Fibroblast of skin of right biceps (primary cell): ENCODE measurements at places on chromosomes 1 and 21.

DNA sequence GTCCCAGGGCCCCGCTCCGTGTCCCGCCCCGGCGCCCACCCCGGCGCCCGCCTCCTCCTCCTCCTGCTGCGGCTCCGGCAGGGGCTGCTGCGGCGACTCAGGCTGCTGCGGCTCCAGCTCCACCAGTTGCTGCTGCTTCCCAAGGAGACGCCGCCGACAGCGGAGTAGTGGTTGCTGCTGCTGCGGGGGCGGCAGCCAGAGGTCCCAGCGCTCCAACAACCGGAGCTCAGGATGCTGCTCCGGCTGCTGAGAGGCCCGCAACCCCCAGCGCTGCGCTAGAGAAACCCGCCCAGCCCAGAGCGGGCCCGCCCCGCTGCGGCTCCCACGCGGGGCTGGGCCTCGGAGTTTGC is 1.1 kb downstream of the CRCT1 start:
- DNase-seq: no peak

DNA sequence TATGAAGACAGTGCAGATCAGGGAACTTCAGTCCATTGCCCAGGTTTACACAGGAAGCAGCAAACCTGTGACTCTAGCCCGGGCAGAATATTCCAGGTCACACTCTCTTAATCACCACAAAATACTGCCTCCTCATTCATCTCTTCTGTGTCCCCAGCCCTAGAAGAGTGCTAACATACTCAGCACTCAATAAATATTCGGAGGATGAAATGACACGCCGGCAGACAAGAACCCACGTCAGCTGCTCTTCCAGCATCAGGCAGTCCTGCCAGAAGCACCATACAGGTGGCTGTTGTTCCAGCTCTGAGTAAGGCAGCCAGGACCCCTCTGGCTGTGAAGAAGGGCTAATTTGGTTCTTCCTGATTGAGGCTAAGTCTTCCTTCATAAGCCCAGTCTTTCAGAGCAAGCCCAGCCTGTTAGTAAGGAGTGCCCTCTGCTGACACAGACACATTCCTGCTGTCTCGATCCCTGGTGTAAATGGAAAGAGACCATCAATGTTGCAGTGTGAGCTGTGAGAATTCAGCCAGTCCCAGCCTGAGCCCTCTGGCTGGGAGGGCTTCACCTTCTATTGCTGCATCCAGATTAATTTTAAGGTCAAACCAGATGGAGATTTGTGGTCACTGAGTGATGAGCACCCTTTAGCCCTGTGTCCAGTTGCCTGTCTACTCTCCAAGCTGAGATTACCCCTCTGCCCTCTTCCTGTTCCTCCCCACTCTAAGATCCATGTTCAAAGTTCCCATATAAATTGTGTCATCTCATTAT is 45.0 kb upstream of the KIRREL1 start:
- peak; percentile 37 for DNase-seq

DNA sequence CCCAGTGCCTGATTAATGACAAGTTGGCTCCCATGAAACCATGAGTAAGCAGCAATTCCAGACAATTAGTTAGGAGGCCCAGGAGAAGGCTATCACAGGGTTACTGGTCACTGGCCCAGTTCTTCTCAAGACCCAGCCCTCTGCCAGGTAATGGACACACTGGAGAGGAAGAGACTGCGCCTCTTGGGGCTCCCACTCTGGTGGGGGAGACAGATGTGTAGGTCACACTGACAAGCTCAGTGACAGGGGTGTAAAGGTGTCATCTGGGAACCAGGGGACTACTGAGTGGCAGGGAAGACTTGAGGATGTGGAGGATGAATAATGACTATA is 4.9 kb downstream of the HPCA start:
- no peak for DNase-seq

GRCh38 chr1:27033043-27033746 is 20.5 kb upstream of the TENT5B start:
- DNase-seq: no peak

DNA sequence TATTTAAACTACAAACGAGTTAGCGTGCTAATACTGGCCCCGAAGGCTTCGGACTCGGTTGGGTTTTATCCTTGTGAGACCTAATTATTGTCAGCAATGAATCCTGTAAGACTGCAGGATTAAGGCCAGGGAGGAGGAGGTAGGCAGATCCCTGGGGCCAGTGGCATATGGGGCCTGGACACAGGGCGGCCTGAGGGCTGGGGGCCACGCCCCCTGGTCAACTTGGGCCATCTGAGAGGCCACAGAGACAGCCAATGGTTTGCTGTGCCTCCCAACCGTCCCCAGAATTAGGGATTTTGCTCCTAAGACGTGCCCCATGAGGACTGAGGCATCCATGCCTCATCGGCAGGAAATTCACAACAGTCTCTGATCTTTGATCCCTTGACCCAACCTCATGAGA is 31.1 kb upstream of the DISP3 start:
- no peak for DNase-seq

DNA sequence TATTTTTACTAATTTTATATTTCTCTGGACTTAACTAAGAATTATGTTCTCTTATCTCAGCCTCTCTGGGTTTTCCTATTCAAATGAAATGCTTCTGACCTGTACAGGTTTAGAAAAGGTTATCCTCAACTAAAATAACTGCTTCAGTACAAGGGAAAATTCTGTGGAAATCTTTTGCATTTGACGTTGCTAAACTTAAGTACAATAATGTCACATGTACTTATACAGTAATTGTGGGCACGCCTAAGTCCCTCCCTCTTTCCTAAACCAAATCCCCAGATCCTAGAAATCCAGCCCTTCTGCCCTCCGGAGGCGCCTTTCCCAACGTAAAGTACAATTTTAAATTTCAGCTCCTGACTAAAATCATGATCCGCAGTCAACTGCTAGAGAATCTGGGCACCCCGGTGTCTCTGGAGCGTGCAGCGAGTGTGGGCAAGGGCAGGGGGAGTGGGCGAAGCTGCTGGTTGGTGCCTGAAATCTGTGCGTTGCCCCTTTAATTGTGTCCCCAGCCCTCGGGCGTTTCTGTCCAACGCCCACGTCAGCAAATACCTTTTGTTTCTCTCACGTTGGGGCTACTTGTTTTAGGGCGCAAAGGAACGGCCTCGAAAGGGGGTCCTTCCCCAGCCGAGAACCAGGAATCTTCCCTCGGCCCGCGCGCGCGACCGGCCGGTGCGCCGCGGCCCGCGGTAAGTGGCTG is at the start of gene ZBTB8A:
Gene ZBTB8A, plus strand, starts transcription at position 541 of the 697 bp plus-strand sequence. CDS start 53,505 bp downstream, outside the sequence.
- DNase-seq: peak; percentile 65

DNA sequence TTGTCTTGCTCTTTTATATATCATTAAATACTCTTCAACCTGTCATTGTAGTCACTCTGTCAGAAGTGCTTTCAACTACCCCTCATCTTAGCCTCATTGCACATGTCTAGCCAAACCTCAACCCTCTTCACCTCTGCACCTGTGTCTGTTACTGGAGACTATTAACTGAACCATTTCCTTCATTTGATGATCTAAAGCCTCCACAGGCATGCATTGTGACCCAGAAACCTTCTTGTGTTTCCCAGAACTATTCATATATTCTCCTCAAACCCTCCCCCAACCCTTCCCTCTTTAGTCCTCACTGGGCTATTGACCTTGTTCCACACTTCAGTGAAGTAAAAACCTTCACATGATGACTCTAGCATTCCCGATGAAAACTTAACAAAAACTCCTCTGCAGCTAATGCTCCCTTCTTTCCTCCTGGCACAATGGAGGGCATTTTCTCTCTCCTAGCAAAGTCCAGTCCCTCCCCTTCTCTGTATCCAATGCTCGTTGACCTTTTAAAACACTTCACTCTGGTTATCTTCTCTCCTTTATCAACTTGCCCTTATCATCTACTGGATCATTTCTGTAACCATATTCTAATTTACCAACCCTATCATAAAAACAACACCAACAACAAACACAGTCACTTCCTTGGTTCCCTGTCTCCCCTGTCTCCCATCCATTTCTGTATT is 86.1 kb downstream of the BACH1 start:
- DNase-seq: no peak

DNA sequence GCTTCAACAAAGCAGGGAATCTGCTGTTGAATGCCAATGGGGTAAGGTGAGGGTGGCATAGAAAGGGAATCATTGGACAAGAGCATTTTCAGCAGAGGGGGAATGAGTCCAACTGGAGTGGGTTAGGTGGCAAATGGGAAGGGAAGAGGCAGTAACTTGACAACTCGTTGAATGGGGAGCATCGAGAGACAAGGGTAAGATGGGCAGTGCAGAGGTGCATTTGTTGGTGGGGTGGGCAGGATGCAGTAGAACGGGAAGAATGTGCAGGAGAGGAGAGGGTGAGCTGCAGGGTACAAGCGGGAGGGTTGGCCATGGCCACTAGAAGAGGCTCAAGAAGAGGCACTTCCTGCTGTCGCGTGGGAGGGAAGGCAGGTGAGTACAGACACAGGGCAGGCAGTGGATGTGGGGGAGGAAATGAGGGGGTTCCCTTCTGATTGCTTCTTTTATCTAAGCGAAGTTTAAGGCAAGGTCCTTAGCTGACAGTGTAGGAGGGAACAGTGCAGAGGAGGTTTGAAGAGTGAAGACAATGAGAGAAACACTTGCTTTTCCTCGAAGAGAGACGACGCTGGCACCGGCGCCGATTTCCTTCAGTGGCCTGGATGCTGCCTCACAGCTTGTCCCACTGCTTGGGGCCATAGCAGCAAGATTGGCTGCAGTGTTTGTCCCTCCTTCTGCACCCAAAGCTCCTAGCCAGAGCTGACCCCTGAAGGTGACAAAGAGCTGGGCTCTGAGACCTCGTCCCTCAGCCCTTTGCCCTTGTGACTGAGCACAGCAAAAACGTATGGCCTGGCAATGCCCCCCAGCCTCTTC is 3.2 kb upstream of the IKBKE start:
- DNase-seq: no peak

DNA sequence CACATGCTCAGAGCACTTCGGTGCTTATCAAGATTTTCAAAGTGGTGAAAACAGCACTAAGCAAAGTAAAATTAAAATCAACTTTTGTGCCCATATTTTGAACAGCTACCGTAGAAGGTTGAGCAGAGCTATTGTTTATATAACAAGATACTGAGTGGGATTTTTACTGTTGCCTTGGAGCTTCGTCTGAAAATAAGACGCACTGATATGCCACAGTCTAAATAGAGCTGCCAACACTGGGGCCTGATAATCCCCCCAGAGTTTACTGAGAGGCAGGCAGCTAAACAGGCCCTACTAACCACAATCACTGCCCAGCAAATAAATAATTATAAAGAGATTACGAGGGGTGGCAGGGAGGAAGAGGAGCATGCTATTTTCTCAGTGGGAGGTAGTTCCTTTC is 650 bp upstream of the CCDC190 start:
- DNase-seq: no peak

GRCh38 chr1:198072177-198072576 is 84.6 kb upstream of the NEK7 start:
- DNase-seq: no peak

GRCh38 chr1:222547944-222548671 is at the start of gene HHIPL2:
HHIPL2 (minus strand) TSS chr1:222548104; CDS start chr1:222548044, 60 bp downstream.
- peak; percentile 21 for DNase-seq

DNA sequence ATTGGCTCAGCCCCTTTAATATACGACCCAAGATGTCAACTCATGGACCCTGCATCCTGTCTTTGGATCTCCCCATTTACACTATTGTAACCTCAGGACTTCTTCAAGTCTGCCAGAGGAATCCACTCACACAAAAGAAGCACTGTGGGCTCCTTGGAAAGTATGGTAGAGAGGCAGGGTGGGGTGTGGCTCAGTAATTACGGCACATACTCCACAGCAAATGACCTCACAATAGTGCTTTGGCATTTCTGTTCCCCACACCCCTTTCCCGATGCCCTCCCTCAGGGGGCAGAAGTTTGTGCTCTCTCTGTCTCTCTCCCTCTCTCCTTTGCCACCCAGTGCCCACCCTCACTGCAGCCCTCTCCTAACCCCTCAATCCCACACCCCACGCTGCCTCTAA is 27.8 kb upstream of the IFNAR2 start:
- no peak for DNase-seq

- no peak for DNase-seq
Observed at GRCh38 chr1:20275319-20275925, 15.3 kb upstream of the VWA5B1 start.

DNA sequence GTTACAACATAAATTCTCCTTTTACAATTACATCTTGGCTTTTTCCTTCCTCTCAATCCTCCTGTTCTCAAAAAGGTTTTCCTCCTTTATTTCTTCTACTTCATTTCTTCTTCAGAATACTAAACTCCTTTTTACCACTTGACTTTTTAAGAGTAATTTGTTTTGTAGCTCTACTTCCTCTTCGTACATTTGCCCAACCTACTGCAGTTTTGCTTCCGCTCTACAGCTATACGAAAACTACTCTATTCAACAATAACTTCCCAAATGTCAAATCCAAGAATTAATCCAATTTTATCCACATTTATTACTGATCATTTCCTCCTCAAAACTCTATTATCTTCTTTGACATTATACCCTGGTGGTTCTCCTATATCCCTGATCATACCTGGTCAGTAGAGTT is 3.4 kb downstream of the GDAP2 start:
- DNase-seq: no peak

DNA sequence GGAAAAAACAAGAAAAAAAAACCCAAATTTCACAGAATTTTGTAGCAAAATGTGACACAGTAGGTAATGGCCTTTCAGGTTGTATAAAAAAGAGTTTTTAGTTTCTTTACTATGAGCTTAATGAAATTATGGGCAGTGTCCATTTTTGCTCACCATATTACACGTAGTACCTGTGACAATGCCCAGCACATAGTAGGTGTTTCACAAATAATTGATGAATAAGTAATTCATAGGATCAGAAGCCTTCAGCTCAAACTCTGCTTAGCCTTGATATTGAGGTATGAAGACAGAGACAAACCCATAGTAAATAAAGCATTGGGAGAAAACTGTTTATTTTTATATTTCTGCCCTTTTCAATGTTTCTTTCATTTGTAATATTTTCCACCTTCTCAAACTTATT is 97.2 kb downstream of the LHX9 start:
- no peak for DNase-seq

- DNase-seq: peak; percentile 85
Observed at GRCh38 chr1:240705579-240705978, 93.6 kb upstream of the GREM2 start.

DNA sequence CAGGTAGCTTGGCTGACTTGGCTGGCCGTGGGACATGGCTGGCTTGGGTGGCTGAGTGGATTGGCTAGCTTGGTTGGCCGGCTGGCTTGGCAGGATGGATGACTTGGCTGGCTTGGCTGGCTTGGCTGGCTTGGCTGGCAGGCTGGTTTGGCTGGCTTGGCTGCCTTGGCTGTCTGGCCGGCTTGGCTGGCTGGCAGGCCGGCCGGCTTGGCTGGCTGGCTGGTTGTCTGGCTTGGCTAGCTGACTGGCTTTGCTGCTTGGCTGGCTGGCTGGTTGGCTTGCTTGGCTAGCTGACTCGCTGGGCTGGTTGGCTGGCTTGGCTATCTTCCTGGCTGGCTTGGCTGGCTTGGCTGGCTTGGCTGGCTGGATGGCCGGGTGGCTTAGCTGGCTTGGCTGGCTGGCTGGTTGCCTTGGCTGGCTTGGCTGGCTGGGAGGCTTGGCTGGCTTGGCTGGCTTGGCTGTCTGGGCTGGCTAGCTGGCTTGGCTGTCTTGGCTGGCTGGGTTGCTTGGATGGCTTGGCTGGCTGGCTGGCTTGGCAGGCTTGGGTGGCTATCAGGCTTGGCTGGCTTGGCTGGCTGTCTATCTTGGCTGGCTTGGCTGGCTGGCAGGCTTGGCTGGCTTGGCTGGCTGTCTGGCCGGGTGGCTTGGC is 129.7 kb upstream of the FAM72C start:
- DNase-seq: no peak

GRCh38 chr1:119294199-119294598 is 74.4 kb upstream of the HAO2 start:
- no peak for DNase-seq
